ENCODE measurements at places on chromosomes 13 and 19.

GRCh38 chr13:21738630-21739029 is 67.8 kb downstream of the FGF9 start:
- no peak for DNase-seq
- no peaks in the 10 kb centered on the region for H3K4me1 ChIP-seq
- no peaks in the 10 kb centered on the region for H3K27me3 ChIP-seq
- H3K4me3 ChIP-seq, result no peak overlapping the region

- H3K27me3 ChIP-seq, result no peaks in the 10 kb centered on the region
- no peak for DNase-seq
- no peak overlapping the region for H3K4me3 ChIP-seq
- H3K27ac ChIP-seq, result no peak overlapping the region
- no peaks in the 10 kb centered on the region for H3K4me1 ChIP-seq
- no peaks in the 10 kb centered on the region for H3K36me3 ChIP-seq
Observed at GRCh38 chr13:59888408-59888807, 275.3 kb downstream of the DIAPH3 start.

DNA sequence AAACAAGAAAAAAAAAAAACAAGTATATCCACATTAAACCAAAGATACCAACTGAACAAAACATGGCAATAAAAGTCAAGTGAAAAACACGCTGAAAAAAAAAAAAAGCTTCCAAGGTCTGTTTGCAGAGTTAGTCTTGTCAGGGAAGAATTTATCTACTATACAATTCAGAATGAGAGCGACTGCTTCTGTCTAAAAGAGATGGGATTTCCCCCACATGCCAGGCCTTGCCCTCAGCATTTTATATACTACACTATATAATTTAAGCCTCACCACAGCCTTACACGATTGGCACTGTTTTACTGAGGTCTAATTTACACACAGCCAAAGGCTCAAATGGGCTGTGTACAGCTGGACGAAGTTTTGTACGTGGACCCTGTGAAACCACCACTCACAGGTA is 67.3 kb downstream of the FOXO1 start:
- no peaks in the 10 kb centered on the region for H3K27me3 ChIP-seq
- no peak overlapping the region for H3K4me3 ChIP-seq
- peaks cover 33% of the 10 kb centered on the region for H3K4me1 ChIP-seq
- H3K27ac ChIP-seq, result no peak overlapping the region
- no peaks in the 10 kb centered on the region for H3K36me3 ChIP-seq

GRCh38 chr13:68304286-68304893 is 1074.3 kb upstream of the PCDH9 start:
- H3K4me3 ChIP-seq, result no peak overlapping the region
- no peaks in the 10 kb centered on the region for H3K4me1 ChIP-seq
- no peaks in the 10 kb centered on the region for H3K27me3 ChIP-seq

GRCh38 chr13:111202745-111203144 is 87.6 kb downstream of the ARHGEF7 start:
- no peak for DNase-seq
- H3K27ac ChIP-seq, result no peak overlapping the region
- peaks cover 42% of the 10 kb centered on the region for H3K4me1 ChIP-seq
- H3K27me3 ChIP-seq, result no peaks in the 10 kb centered on the region

- H3K27ac ChIP-seq, result no peak overlapping the region
- H3K27me3 ChIP-seq, result no peaks in the 10 kb centered on the region
- no peaks in the 10 kb centered on the region for H3K36me3 ChIP-seq
- no peak for DNase-seq
- H3K4me1 ChIP-seq, result no peaks in the 10 kb centered on the region
Observed at GRCh38 chr13:63086286-63086685, 1670.6 kb upstream of the PCDH20 start.

DNA sequence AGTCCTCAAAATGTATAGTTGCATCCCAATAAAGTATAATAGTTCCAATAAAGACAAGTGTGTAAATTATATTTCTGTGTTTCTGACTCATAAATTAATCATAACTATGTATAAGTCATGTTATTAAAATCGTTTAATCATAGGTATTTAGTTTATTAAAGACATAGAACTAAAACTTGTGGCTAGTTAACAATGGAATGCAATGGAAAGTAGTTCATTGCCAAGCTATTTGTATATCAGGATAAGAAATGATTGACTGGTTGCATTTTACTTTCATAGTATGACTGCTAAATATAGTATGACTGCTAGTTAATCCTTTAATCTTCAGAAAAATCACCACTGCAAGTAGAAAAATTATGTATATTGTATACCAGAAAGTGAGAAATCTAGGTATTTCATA is 16.9 kb downstream of the COG3 start:
- H3K4me1 ChIP-seq, result no peaks in the 10 kb centered on the region
- no peak overlapping the region for H3K27ac ChIP-seq
- no peak for DNase-seq
- H3K27me3 ChIP-seq, result no peaks in the 10 kb centered on the region

DNA sequence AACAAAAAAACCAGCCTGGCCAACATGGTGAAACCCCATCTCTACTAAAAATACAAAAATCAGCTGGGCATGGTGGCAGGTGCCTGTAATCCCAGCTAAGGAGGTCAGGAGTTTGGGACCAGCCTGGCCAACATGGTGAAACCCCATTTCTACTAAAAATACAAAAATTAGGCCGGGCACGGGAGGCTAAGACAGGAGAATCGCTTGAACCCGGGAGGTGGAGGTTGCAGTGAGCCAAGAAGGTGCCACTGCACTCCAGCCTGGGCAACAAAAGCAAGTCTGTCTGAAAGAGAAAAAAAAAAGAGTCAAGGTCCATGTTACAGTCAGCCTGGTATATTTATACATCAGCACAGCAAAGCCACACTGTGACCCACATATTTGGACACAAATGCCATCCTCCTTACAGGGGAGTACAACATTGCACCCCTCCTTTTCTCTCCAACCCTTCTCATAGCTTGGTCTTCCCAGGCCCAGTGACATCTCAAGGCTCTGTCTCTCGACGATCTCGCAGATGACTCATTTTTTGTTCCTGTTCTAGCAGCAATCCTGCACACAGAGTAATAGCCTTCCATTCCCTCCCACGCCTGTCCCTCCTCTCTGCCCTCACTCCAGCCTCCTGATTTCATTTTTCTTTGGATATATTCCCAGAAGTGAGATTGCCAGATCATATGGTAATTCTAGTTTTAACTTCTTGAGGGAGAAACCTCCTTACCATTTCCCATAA is 21.0 kb upstream of the DPP9 start:
- DNase-seq, result peak; percentile 22
- no peaks in the 10 kb centered on the region for H3K4me1 ChIP-seq

DNA sequence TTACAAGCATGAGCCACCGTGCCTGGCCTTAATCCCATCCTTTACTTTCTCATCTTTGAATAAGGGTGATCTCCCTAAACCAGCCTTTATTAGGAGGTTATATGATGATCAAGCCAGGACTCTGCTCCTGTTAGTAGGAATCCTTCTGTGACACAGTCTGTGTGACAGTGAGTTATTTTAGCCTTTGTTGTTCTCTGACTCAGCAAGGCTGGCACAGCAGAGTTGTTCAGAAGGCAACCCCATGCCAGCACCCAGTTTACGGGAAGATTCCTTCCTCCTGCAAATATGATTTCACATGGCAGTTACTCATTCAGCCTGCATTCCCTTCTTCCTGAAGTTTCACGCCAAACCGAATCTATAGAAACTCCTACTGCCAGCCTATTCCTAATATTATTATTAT is 10.5 kb upstream of the MIER2 start:
- DNase-seq, result no peak
- peaks cover 11% of the 10 kb centered on the region for H3K27me3 ChIP-seq
- no peaks in the 10 kb centered on the region for H3K36me3 ChIP-seq
- H3K4me3 ChIP-seq, result no peak overlapping the region
- no peak overlapping the region for H3K27ac ChIP-seq
- no peaks in the 10 kb centered on the region for H3K4me1 ChIP-seq

DNA sequence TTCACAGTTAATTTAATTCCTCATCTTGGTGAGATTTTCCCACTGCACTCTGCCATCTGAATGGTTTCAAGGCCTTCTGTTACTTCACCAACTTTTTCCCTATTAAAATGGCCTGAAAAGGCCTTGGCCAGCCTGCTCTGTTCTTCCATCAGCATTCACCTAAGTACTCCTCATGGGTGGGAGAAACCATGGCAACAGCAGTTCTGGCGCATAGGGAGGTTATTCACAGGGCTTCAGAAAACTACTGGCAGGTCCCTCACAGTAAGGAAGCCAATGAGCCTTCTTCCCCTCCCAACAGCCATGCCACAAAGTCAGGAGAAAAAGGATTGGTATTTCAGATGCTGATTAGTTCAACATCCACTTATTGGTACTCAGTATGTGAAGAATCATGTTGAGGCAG is 17.2 kb upstream of the GJB2 start:
- no peak for DNase-seq
- H3K36me3 ChIP-seq, result no peaks in the 10 kb centered on the region
- H3K27me3 ChIP-seq, result no peaks in the 10 kb centered on the region
- no peak overlapping the region for H3K4me3 ChIP-seq

GRCh38 chr13:96503481-96503880 is 413.6 kb downstream of the HS6ST3 start:
- no peak overlapping the region for H3K27ac ChIP-seq
- H3K4me3 ChIP-seq, result no peak overlapping the region

DNA sequence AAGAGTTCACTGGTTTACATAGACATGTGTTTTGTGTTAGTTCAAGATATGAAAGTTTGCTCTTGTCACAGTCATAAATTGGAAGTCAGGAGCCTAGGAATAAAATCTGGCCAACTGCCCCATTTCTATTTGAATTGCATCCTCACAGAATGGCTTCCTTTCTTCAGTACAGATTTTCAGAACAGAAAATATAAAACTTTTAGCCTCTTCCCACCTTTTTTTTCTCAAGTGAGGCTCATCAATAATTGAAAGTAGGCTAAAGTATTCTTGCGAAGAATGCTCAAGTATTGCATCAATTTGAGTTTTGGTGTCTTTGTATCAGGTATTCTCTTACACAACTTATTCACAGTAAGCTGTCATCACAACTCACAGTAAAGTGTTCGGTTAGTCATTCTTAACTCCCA is 802.7 kb downstream of the PCDH9 start:
- H3K27ac ChIP-seq, result no peak overlapping the region
- DNase-seq, result no peak
- no peaks in the 10 kb centered on the region for H3K36me3 ChIP-seq
- H3K27me3 ChIP-seq, result no peaks in the 10 kb centered on the region
- H3K4me1 ChIP-seq, result no peaks in the 10 kb centered on the region
- H3K4me3 ChIP-seq, result no peak overlapping the region

GRCh38 chr19:5349041-5349440 is 8.4 kb upstream of the PTPRS start:
- no peaks in the 10 kb centered on the region for H3K4me1 ChIP-seq
- no peak overlapping the region for H3K27ac ChIP-seq
- no peaks in the 10 kb centered on the region for H3K36me3 ChIP-seq
- no peak for DNase-seq
- H3K4me3 ChIP-seq, result no peak overlapping the region

- H3K36me3 ChIP-seq, result no peaks in the 10 kb centered on the region
- no peak for DNase-seq
- H3K27me3 ChIP-seq, result no peaks in the 10 kb centered on the region
- H3K27ac ChIP-seq, result no peak overlapping the region
Observed at GRCh38 chr13:113495494-113496210, 5.1 kb upstream of the DCUN1D2 start.
